ENCODE measurements at places on chromosomes 7 and 10. TPM values are rescaled to one million over a fixed set of nuclear protein-coding genes. Genes with fewer than 3 reads are reported as not detected.

GHRHR gene
- not detected for total RNA-seq

LIPF gene
- total RNA-seq: not detected

LRRC27 gene
- 15.2 TPM for total RNA-seq

GRCh38 chr7:116327752-116328151 lies 117.4 kb downstream of the TES start:
- no peak for DNase-seq

CCDC136 gene
- 34.6 TPM for total RNA-seq

- no peak for DNase-seq
These were observed 70.5 kb upstream of the DIP2C start for GRCh38 chr10:759898-760477.

- no peak for DNase-seq
These were observed 40.4 kb downstream of the NPVF start for GRCh38 chr7:25187932-25188331.

DNA sequence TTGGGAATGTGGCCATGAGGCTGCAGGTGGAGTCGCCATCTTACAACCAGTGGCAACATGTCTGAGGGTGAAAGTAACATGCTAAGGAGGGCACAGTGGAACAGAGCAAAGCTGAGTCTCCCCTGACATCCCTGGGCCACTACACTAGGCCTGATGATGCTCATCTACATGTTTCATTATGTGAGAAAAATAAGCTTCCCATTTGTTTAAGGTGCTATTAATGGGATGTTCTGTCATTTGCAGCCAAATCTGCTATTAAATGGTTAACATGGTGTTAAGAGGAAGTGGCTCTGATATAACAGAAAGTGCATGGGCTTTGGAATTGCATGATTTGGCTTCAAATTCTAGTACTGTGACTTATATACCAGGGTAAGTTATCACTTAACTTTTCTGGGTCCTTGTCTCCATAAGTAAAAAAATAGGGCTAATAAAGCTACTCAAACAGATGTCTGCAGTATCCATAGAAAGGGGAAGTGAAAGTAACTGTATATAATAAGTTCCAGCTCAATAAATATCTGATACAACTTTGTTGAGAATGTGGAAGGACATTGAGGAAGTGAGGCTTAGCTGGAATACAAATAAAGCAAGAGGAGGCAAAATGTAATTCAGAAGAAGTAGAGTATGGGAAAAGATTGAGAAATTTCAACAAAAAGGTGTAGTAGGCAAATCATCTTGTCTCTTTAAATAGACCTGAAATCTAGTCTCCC lies 158.9 kb downstream of the RTKN2 start:
- DNase-seq: no peak

GRCh38 chr10:89147256-89147655 lies 59.9 kb downstream of the CH25H start:
- DNase-seq: no peak

ZNF804B gene
- total RNA-seq: 0.66 TPM

DNA sequence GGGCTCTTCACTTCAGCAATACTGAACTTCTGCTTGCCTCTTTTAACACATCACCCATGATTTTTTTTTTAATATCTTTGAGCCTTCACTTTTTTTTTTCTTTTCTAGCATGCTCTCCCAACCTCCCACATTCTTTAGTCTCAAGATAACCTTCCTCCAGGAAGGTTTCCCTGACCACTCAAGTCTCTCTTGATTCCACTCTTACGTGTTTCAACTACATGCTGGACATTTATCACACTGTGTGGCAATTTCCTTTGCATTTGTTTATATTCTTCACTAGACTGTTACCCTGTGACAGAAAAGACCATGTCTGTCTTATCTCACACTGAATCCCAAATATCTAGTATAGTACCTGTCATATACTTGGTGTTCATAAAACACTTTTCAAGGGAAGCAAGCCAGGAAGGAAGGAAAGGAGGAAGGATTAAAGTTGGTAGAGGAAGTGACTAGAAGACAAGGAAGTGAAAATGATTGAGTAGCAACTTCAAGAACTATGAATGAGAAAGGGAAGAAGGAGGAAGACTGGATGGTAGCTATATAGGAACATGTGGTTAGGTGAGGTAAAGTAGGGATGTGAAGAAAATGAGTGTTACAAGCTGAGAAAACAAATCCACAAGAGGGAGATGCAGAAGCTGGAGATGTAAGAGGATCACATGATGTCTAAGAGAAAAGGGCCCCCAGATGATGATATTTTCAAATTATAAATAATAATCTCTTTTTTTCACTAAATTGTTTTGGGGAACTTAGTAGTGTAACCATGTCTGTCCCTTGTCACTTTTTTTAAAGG lies 40.4 kb downstream of the IFIT5 start:
- no peak for DNase-seq
